ENCODE measurements at places on chromosomes 2 and 18.
A peak's percentile ranks its signal among the peaks of the same experiment; 100 is the strongest.

DNA sequence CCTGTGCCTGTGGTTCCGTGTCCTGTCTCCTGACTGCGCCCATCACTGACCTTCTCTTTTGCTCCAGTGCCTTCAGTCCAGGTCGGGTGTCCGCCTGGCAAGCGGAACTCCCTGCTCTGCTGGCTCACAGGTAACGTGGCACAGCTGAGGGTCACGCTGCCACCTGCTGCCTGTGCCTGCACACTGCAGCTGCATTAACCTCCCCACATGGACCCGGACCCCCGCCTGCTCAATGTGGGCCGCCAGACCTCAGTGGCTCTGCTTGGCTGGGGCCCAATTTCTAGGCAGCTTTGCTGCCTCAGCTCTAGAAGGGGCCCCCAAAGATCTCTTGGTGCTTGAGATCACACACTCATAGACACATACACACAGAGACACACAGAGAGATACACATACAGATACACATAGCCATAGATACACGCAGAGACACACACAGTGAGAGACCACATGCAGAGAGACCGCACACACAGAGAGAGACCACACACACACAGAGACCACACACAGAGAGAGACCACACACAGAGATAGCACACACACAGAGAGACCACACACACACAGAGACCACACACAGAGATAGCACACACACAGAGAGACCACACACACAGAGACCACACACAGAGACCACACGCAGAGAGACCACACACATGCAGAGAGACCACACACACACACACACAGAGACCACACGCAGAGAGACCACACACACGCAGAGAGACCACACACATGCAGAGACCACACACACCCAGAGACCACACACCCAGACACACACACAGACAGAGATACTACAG lies 14.9 kb upstream of the CNNM3 start:
- DNase-seq: peak; percentile 89

DNA sequence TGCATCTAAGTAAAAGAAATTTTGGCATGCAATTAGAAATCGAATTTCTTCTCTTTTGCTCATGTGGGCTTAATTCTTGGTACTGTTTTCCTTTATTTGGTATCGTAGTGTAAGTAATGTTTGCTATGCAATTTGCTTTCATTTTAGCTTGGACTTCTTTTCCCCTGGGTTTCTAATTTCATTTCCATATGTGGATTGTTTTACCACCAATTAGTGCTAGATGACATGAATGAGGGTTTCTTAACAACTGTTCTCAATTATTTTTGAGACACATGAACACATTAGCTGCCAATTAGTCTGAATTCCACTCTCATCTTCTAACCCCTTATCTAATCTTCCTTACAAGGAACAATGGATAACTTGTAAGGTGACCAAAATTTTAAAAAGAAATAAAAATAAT lies 1047.2 kb upstream of the PIK3C3 start:
- no peak for DNase-seq

- no peak for DNase-seq
Measured at GRCh38 chr2:106189764-106190468, 4.2 kb downstream of the UXS1 start.

GRCh38 chr18:7393080-7393479 lies 162.2 kb downstream of the LRRC30 start:
- DNase-seq: no peak
